ENCODE measurements at places on chromosomes 7 and 10.

DNA sequence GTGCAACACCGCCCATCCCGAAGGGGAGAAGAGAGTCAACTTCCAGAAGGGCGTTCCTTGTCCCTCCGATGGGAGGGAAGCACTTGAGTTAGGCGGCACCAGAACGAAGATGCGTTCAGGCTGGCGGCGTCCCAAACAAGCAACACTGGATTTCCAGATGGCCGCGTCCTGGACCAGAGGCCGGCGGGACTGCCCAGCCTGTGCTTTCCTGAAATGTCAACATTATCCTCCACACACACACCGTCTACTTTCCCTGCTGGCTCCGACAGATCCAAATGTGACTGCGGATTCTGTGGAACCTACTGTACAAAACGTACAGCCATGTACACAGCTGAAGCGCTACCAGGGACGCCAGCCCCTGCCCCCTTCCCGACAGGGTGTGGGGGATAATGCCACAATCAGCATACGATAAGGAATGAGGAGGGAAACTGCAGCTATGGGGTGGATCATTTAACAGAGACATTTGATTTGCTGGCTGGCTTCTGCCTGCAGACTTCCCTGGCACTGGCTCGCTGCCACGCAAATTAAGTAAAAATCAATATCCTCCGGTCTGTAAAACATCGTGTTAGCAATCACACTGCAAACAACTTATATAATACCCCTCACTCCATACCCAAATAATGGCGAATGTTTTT is 82.1 kb downstream of the ZRANB1 start:
- DNase-seq = no peak

DNA sequence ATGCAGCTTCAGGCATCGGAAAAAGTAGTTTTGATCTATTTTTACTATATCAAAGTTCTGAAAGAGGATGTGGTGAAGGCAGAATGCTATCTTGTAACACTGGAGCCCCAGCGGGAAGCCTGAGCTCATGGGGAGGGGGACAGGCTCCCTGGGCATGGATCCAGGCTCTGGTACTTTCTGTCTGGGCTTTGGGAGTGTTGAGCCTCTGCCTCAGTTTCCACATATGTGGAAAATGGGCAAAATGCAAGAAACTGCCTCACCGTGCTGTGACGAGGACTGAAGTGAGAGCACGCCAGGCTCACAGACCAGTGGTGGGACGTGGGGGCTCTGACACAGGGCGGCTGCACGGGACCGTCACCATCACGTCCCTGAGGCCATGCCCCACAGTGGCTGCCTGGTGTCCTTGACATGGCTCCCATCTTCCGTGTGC is 182.9 kb upstream of the SHH start:
- DNase-seq = no peak

DNA sequence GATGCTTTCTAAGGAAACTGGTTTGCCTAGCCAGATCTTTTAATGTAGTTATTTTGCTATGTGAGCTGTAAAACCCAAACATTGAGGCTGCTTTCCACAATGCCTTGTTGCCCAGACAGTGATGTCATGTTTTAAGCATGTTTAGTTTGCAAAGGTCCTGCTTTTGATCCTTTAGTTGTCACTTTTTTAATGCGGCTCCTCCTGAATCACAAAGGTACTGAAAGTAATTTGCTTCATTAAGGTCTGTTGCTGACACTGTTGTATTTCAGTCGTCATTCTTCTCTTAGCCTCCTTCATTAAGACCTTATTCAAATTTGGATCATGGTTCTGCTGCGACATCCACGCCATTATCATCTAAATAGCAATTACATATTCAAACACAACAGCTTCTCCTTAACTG is 10.6 kb downstream of the RPA3 start:
- DNase-seq = no peak

DNA sequence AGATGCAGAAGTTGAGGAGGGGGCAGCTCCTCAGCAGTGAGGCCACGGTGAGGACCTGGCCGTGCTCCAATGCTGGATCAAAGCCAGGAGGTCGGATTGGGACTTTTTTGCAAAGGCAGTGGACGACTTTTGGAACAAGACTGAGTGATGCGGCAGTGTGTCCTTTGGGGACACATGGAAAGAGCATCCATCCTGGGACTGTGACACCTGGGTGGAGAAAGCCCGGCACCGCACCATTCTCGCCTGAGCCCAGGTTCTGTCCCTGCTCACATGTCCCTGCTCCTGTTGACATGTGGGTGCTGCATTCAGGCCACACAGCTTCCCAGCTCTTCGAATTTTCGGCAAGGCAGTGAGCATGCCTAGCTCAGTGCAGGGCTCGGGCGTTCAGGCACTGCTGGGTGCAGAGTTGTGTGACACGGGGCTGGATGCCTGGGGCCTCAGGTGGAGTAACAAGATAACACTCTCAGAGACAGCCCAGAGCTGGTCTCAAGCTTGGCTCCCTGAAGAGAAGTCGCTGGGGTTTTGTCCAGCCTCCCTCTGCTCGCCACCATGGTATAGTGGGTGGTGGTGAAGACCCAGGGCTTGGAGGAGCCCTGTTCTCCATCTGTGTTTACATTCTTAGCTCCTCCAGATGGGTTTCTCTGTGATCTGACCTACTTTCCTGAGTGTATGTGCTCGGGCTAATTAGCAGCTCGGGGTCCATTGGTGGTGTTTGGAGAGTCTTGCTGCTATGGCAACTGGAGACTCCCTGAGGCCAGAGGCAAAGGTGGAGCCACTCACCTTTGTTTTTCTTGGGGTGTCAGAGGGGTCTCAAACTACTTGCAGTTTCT is 111.7 kb upstream of the BTBD16 start:
- no peak for DNase-seq

GRCh38 chr7:1106063-1106792 is 18.3 kb downstream of the GPER1 start:
- DNase-seq = no peak

DNA sequence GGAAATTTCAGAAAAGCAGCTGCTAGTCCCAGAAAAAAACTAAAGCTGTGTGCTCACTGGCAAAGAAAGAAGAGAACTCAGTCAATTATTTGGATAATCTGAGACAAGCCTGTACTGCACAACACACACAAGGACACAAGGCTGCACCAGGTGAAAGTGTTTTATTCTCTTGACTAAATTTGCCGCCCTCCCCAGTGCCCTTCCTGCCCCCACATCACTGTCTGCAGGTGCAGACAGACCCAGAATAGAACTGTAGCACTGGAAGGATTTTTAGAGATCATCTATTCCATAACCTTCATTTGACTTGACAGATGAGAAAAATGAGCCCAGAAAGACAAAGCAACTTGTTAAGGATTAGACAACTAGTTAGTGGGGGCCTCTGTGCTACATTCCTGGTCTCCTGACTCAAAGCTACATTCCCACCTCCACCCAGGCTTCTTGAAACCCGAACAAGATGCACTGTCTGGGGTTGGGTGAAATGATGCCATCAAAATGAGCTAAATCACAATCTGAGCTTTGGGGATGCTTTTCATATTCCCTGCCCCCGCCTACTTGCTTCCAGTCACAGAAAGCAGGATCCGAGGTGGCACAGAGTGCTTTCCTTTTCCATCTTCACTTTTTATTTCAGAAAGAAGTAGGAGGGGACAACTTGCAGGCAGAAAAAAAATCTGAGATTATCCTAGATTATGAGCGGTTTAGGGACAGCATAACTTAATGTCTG is 5.2 kb upstream of the VAX1 start:
- DNase-seq = no peak
